ENCODE measurements at places on chromosomes 11 and 22.

GRCh38 chr11:124760806-124761205, 1.3 kb downstream of the ESAM start:
- DNase-seq = no peak

- no peak for DNase-seq
Observed at GRCh38 chr11:116503216-116504160, 269.3 kb downstream of the BUD13 start.

GRCh38 chr11:59186130-59186594, 14.2 kb downstream of the DTX4 start:
- DNase-seq = peak; percentile 71

GRCh38 chr22:29022101-29022817, 39.4 kb downstream of the C22orf31 start:
- DNase-seq = no peak

DNA sequence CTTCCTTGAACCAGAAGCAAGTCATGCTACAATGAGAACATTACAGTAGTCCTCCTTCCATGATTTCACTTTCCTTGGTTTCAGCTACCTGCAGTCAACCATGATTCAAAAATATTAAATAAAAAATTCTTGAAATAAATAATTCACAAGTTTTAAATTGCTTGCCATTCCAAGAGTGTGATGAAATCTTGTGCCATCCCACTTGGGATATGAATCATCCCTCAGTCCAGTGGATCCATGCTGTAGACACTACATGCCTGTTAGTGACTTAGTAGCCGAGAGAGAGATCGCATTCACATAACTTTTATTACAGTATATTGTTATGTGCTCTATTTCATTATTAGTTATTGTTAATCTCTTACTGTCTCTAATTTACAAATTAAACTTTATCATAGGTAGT, 6.0 kb downstream of the HOATZ start:
- no peak for DNase-seq

- DNase-seq = no peak
Observed at GRCh38 chr11:105840391-105840790, 181.6 kb downstream of the MSANTD4 start.

- no peak for DNase-seq
Observed at GRCh38 chr22:20430720-20431510, 6.7 kb downstream of the SCARF2 start.

DNA sequence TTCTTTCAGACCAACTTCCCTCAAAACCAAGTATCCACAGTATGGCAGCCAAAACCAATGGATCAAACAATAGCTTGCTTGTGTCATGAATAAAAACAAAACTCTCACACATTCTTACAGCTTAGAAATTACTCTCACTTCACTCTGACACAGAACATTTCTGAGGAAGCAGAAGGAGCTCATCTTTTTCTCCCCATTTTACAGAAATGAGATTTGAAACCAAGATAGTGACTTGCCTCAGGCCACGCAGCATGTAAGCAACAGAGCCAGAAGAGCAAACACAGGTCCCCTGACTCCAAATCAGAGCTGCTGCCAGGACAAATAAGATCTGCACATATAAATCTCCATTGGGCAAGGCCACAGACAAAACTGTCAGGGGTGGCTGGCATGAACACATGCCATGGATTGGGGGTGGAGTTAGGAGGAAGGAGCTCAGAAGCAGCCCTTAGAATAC, 64.8 kb downstream of the RAB30 start:
- DNase-seq = no peak

DNA sequence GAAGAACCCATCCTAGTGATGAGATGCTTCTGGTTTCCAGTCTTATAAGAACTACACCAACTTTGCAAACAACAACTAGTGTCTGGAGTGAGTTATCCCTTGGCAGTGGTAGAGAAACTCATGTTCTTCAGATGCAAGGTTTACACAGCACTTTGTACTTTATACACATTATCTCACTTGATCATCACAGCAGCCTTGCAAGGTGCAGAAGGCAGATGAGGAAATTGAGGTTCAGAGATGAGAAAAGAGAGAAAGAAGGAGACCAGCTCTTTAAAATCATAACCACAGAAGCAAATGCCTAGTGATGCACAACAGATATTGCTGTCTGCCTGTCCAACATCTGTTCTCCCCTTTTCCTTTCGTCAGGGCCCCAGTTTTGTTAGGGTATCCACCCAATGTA, 16.7 kb upstream of the CD44 start:
- DNase-seq = no peak

All from right lung (tissue), 10 donors.